ENCODE measurements at places on chromosomes 3 and 15.

DNA sequence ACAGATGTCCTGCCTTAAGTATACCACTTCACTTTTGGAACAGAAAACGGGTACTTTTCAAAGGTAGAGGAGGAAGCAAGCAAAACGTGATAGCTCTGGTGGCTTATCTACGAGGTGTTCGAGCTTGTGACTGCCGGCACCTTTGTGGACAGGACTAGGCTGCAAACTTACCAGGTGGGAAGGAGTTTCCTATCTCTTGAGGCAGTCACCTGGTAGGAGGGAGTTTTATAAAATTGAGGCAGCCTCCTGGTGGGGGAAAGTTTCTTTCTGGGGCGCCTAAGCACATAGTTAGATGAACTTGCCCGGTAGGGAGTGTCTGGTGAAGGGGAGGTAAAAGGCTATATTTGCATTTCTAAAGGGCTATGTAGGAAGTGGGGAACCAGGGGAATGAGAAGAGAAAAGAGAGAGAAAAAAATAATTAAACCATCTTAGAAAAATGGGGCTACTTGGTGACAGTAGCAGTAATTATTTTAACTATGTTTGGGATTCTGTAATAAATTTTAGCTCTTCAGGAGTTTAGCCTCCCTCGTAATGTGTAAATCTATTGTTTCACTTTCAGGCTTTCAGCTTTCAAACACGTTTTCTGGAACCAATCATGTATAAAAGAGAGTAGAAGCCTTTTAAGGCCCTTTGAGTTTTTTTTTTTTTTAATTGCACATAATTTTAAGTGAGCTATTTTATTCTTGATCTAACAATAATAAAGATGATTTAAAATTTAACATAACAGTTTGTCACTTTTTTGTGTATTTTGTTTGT is 131.0 kb downstream of the IL5RA start:
- DNase-seq: no peak

- DNase-seq: no peak
Observed at GRCh38 chr15:29100486-29101000, 169.1 kb downstream of the NSMCE3 start.

DNA sequence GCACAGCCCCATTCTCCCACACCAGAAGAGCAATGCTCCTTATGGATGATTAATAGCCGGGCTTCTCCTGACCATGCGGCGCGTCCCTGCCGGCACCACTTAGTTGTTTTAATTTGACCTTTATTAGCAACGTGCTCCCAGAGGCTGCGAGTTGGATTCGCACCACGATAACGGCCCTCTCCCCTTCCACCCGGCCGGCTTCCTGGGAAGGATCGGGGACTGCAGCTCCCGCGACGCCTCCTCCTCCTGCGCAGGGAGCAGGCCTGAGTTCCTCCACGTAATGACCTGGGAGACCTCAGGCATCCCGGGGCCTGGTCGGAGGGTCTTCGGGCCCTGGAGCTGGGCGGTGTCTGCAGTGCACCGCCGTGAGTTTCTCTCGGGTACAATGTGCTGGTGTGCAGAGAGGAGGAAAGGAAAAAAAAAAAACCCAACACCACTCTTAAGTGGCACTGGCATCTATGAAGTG is 243.3 kb upstream of the TOPAZ1 start:
- DNase-seq: no peak

DNA sequence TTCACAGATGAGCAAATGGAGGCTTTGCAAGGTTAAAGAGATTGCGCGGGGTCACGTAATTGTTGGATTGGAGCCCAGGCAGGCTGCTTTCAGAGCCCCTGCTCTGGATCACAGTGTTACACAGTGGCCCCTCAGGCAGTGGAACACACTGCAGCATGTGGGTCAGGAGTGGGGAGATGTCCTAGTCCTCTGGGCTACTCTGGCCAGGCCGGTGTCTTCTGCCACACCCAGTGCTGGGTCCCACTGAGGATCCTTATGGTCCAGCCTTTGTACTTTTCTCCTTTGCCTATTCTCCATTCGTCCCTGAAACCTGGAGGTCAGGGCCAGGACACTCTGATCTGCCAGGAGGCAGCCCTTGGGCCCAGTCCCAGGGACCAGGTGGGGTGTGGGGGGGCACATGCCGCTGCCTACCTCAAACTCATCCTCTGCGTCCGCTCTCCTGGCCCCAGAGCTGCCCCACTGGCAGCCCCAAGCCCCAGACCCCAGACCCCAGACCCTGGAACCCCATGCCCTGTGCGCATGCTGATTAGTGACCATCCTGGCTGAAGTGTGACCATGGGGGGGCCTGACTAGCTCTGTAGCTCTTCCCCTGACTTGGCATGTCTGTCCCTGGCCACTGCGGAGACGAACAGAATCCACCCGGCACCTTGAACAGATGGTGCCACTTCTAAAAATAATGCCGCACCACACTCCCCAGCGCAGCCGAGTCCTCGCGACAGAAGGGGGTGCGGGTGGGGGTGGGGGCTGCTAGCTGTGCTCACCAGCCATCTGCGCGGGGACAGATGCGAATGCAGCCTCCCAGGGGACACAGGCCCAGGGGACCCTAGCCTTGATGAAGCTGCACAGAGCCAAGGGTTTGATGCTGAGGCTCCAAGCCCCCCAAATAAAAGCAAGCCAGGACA is 41.6 kb downstream of the ATP2B2 start:
- no peak for DNase-seq

- DNase-seq: no peak
Observed at GRCh38 chr3:124519591-124520194, 210.6 kb upstream of the UMPS start.

DNA sequence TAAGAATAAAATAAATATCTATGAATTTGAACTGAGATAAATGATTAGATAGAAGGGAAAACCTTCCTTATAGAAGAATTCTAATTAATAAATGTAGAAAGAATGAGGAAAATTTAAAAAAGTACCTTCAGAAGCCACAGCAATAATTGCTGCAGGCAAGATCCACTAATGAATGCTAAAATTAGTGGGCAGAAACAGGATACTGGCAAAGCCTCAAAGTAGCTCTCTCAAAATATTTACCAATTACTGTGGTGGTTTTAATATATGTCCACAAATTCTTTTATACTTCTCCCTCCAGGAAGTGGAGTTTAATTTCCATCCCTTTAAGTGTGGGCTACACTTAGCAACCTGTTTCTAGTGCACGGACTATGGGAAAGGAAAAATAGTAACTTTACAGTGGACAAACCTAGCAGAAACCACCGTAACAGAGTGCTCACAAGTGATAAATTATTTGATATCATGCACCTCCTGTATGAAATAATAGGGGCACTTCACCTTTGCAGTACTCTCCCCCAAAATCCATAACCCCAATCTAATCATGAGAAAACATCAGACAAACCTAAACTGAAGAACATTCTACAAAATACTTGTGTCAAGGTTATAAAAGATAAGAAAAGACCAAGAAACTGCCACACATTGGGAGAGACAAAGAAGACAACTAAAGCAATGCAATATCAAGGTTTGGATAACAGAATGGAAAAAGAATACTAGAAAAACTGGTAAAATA is 6.8 kb downstream of the PEAK1 start:
- no peak for DNase-seq

DNA sequence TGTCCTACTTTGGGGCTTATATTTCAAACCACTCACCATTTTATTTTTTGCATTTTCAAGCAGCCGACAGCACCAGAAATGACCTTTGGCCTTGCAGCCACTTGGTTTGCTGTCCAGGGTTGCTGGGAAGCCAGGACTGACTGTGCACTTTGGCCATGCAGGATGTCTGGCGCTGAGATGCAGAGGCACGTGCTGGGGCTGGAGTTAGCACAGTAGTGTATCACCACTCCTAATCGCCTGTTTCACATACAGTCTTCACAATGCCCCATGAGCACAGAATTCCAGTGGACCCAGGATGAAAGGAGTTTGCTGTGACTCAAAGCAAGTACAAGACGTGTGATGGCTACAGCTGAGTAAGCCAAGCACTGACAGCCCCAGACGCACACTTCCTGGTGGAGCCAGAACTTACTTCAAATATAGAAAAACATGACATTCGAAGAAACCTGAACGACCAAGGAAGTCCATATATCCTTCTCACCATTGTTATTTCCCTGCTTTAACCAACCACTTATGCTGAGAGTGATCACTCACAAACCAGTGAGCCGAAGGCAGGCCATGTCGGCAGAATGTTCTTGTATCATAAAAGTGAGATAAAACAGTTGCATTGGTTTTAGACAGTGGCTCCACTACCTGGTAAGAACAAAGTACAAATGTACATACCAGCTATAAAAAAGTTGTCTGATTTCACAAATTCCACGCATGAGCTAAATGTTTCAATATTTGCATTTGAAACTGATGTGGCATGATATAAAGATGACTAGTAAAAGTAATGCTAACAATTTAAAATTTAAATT is 16.0 kb downstream of the OCA2 start:
- no peak for DNase-seq

GRCh38 chr3:146777941-146778340 is 172.8 kb upstream of the PLSCR5 start:
- DNase-seq: no peak

DNA sequence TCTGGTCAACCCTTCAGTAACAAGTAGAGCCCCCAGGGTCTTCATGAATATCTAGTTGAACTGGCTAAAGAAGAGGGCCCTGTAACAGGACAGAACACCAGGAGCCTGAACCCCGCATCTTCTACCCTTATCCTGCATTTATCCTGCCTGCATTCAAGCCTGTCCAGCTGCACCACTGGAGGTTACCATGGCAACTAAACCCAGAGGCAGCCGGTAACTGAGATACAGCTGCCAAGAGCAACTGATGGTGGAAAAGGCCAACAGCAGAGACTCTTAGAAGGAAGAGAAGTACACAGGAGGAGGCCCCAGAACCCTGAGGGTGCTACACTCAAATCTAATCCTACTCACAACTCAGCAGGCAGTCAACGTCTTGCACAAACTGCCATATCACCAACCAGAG is 3.7 kb upstream of the PRKAR2A start:
- no peak for DNase-seq

GRCh38 chr15:56524915-56525314 is 60.0 kb upstream of the MNS1 start:
- no peak for DNase-seq

- DNase-seq: no peak
Observed at GRCh38 chr15:71914092-71914491, 103.7 kb downstream of the NR2E3 start.

GRCh38 chr3:171391432-171391831 is 68.8 kb downstream of the TNIK start:
- no peak for DNase-seq

DNA sequence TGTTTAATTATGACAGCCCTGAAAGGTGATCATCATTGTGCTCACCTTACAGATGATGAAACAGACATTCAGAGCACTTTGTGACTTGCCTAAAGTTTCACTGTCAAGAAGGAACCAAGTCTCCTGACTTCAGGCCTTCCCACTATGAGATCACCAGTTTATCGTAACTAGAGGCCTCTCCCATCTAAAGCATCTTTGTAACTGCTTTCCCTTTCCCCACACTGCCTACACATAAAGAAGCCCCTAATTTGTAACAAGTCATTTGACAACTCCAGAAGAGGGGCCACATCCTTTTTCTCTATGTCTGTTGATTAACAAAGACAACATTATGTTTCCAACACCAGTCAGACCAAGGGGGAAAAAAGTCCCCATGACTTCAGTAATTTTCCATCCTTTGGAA is 1.1 kb downstream of the KLHL6 start:
- no peak for DNase-seq

- DNase-seq: no peak
Observed at GRCh38 chr3:30708472-30708871, 102.1 kb downstream of the TGFBR2 start.

GRCh38 chr3:4730719-4731118 is 237.6 kb downstream of the ITPR1 start:
- DNase-seq: no peak

GRCh38 chr15:93562395-93563123 is 473.5 kb upstream of the RGMA start:
- DNase-seq: no peak

- no peak for DNase-seq
Observed at GRCh38 chr3:161405087-161405486, 33.8 kb upstream of the SPTSSB start.

GRCh38 chr3:192953926-192954325 is 36.3 kb upstream of the MB21D2 start:
- no peak for DNase-seq

GRCh38 chr3:172341482-172342059 is 106.7 kb downstream of the GHSR start:
- no peak for DNase-seq

GRCh38 chr3:53495146-53495519 is 722 bp downstream of the CACNA1D start:
- no peak for DNase-seq

GRCh38 chr3:12556314-12556689 is 585 bp upstream of the MKRN2 start:
- no peak for DNase-seq

DNA sequence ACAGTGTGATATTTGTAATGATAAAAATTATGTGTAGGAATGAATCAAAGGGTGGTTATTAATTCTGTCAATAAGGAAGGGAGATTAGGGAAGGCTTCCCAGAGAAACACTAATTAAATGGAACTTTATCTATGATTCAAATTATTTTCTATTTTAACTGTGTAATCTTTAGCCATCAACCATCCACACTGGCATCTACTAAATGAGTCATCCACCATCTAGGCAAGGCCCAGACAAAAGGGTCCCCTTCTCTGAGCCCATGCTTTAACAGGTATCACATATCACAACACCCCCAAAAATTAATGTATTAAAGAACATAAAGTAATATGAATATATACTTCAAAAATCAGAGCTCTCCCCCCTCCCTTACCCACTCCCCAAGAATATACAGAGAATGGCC is 19.9 kb upstream of the TPM1 start:
- no peak for DNase-seq

- DNase-seq: no peak
Observed at GRCh38 chr15:70499791-70500190, 263.6 kb downstream of the UACA start.

- no peak for DNase-seq
Observed at GRCh38 chr3:73716418-73716817, 91.7 kb upstream of the PDZRN3 start.

- DNase-seq: no peak
Observed at GRCh38 chr3:140756240-140757016, 78.6 kb downstream of the TRIM42 start.

DNA sequence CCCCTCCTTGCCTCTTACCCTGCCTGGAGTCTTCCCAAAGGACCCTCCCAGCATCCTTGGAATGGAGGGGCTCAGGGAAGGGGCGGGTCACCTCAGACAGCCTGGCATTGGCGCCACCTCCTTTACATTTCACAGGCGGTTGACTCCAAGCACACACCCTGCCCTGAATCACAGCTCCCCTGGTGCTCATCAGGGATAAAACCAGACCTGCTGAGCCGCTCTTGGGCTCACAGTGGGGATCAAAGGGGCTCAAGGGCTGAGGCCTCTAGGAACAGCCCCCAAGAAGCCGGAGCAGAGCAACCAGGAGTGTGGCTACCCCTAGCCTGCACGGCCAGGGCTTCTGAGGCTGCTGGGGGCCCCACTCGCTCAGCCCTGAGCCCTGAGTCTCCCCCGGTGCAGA is 16.6 kb downstream of the LINGO1 start:
- DNase-seq: no peak

Data from stimulated activated CD4-positive, alpha-beta T cell treated with anti-CD3 and anti-CD28 coated beads, TNF-alpha, amount 100 ng/mL, for 4 hours (primary cell).